ENCODE measurements at places on chromosomes 2 and 18.

DNA sequence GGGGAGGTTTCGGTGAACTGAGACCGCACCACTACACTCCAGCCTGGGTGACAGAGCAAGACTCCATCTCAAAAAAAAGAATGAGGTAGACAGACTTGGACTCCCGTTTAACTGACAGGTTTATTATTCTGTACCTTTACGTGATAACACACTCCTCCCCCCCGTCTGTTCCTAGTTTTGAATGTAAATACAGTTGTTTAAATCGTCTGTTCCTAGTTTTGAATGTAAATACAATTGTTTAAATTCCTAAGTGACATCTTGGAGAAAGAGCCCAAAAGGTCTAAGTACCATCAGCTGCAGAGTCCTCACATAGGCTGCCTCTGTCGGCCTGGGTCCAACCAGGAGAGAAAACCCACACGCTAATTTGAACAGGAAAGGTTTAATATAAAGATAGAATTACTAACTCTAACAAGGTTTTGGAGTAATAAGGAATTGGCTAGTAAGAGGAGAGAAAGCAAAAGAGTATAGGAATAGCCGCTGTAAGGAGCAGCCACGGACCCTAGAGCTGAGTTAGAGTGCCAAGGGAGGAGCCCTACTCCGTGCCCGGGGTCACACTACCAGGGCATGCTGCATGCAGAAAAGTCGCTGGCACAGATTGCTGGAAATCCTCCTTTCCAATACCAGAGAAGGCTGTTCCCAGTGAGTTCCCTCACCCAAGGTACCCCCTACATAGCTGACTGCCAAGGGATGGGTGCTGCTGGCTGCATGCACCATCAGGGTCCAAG is 83.5 kb upstream of the RANBP2 start:
- DNase-seq: no peak

DNA sequence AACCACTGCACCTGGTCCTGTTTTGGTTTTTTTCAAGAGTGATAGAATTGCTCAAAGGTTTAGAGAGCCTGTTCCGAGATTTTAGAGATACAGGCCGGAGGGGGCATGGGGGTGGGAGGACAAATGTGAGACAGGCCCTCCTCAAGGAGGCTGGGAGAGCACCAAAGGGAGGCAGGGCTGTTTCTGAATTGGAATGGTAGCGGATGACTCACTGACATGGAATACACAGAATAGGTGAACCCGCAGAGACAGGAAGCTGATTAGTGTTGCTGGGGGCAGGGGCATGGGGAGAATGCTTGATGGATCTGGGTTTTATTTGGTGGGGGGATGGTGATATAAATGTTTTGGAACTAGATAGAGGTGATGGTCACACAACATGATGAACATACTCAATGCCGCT is 111.0 kb upstream of the MGAT5 start:
- no peak for DNase-seq

GRCh38 chr2:43412114-43412753 is 183.6 kb downstream of the THADA start:
- DNase-seq: no peak

DNA sequence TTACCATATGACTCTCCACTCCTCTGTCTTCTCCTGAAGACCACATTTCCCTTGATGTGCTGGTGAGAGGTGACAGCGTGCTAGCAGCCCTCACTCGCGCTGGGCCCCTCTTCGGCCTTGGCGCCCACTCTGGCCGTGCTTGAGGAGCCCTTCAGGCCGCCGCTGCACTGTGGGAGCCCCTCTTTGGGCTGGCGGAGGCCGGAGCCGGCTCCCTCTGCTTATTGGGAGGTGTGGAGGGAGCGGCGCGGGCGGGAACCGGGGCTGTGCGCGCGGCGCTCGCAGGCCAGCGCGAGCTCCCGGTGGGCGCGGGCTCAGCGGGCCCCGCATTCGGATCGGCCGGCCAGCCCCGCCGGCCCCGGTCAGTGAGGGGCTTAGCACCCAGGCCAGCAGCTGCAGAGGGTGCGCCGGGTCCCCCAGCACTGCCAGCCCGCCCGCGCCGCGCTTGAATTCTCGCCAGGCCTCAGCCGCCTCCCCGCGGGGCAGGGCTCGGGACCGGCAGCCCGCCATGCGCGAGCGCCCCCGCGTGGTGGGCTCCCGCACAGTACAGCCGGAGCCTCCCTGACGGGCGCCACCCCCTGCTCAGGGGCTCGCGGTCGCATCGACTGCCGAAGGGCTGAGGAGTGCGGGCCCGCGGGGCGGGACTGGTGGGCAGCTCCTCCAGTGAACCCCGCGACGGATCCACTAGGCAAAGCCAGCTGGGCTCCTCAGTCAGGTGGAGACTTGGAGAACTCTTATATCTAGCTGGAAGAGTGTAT is 246.6 kb upstream of the REG3G start:
- DNase-seq: no peak

GRCh38 chr18:56233595-56233994 is 404.8 kb downstream of the TXNL1 start:
- no peak for DNase-seq

DNA sequence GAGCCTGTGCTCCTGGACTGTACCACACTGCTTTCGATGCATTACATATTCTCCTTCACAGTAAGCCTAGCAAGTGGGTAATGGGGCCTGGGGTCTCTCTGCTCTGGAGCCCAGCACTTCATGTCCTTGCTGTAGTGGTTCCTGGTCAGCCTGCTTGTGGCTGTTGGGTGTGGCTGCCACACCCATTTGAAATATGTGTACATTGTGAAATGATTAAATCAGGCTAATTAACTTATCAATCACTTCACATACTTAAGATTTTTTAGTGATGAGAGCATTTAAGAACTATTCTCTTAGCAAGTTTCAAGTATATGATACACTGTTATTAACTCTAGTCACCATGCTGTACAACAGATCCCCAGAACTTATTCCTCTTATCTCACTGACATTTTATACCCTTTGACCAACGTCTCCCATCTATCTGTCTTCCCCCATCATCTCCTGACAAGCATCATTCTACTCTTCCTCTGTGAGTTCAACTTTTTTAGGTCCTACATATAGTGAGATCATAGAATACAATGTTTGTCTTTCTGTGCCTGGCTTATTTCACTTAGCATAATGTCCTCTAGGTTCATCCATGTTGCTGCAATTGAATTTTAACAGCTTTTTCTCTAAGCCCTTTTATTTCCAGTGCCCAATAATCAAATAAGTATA is 92.1 kb downstream of the LYPD6 start:
- no peak for DNase-seq

GRCh38 chr2:29583104-29583503 is 338.3 kb downstream of the ALK start:
- no peak for DNase-seq

DNA sequence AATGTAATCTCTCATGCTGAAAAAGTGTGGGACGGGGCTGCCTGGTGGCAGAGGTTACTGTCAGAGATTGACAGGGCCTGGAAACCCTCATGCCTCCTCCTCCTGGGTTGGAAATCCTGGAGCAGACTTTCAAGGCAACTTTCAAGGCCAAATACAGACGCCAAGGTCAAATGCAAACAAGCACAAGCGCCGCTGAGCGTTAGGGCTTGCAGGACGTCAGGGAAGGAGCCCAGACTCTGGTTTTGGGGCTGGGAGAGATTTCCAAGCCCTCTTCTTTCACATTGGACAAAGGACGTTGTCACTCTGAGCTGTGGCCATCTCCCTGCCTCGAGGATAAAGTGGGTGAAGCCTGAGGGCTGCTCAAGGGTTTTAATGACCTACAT is 120.1 kb downstream of the TWIST2 start:
- no peak for DNase-seq

GRCh38 chr2:24385366-24385765 is 25.0 kb upstream of the ITSN2 start:
- no peak for DNase-seq

DNA sequence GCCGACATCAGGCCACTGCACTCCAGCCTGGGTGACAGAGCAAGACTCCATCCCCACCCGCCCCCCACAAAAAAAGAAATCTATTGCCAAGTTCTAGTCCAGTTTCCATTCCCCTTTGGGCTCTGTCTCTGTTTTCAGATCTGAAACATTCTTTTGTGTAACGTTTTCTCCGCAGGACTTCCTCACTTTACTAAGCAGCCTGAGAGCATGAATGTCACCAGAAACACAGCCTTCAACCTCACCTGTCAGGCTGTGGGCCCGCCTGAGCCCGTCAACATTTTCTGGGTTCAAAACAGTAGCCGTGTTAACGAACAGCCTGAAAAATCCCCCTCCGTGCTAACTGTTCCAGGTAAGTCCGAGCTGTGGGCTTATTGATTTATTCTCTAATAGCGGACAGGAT is 48.8 kb downstream of the MERTK start:
- no peak for DNase-seq

GRCh38 chr18:69588301-69588700 is 187.6 kb downstream of the DOK6 start:
- DNase-seq: no peak

DNA sequence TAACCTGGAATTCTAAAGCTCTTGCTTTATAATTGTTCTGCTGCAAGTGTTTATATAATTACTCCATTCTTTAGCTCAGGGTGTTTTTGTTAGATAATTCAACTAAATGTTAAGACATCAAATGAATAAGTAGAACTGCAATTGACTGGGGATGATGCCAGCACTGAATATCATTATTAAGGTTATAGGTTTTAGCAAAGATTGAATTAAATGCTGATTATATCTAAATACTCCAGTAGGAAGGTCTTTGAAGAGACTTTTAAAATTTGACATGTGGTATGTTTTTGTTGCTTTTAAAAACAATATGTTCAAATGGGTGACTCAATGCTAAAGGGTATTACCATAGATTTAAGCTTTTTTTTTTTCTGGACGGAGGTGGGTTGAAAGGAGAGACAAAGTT is 170.1 kb upstream of the THUMPD2 start:
- DNase-seq: no peak

DNA sequence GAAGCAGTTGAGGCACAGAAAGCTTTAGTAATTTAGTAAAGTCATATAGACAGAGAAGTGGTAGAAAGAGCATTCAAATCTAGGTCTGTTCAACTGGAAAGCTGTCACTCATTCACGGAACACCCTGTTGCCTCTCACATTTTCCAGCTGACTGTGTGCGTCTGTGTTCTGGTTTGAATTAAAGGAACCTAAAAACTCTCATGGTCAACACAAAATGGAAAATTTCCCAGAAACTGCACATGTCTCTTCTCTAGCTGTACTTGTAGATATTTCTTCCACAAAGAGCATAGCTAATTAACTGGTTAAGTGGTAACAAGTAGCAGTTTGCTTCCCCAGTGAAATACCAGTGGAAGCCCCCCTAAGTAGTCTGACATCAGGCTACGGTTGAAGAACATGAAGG is 390.8 kb downstream of the TGIF1 start:
- DNase-seq: no peak

DNA sequence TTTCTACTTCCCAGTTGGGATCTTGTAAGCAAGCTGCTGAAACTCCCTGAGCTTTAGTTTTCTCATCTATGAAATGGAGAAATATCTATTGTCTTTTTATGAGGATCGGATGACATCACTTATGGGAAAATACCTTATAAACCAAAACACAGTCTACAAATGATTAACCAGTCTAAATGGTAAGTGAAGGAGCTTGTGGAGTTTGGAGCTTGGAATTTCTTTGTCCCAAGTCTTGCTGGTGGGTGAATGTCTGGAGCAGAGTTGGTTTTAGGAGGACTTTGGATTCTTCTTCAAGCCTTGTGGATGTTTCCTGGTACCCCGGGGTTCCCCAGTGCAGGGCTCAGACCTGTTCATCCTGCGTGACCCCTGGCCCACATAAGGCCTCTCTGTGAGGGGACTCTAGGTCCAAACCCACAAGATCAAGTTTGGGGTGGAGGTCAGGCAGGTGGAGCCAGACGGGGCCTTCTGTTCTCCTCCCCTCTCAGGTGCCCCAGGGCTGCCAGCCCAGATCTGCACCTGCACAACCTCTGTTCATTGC is 43.2 kb downstream of the FOSL2 start:
- DNase-seq: no peak

DNA sequence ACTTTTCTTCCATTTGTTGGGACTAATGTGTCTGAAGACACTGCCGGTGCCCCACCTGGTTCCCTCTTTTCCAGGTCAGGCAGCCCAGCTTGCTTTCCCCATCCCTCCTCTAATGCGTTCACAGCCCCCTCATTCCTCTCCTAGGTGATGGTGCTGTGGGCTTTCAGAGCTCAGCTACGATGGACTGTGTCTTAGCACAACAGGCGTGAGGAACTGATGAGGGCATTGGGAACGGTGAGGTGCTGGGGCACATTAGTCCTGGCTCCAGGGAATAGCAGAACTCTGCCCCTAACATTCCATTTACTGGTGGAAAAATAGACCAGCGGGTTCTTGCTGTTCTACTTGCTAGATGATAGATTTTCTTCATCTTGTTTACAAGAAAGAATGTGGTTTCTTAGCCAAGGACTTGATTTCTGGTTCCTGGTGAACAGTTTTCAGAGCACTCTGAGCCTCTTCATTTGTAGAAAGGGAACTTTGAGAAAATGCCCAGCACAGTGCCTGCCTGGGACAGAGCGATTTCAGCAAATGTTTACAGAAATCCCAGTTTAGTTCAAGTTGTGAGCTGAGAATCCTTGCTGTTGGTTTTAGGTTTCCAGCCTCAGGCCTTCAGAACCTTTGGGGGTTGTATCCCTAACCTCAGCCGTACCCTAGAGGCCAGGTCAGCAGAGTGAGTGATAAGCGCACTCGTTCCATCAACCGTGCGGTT is 42.5 kb downstream of the LDLRAD4 start:
- DNase-seq: no peak

DNA sequence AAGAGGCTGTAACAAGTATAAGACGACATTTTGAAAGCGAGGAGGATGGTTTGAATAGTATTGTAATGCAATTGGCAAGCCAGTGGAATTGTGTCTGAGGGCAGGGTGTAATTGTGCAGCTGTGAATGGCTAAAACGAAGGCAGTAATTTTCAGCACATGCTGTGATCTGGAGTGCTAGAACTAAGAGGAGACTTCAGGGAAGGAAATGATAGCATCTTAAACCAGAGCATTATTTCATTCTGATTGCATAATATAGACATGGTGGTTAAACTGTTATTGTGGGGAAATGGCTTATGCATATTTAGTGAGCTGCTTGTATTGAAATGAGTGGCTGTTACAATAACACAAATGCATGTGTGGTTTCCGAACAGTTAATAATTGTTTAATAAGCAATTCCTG is 36.3 kb downstream of the THSD7B start:
- DNase-seq: no peak

- DNase-seq: no peak
Observed at GRCh38 chr2:170812710-170813600, 3.7 kb upstream of the GAD1 start.

- DNase-seq: no peak
Observed at GRCh38 chr2:192379736-192380135, 185.0 kb upstream of the TMEFF2 start.

GRCh38 chr2:177289824-177290628 is 25.5 kb upstream of the NFE2L2 start:
- no peak for DNase-seq

DNA sequence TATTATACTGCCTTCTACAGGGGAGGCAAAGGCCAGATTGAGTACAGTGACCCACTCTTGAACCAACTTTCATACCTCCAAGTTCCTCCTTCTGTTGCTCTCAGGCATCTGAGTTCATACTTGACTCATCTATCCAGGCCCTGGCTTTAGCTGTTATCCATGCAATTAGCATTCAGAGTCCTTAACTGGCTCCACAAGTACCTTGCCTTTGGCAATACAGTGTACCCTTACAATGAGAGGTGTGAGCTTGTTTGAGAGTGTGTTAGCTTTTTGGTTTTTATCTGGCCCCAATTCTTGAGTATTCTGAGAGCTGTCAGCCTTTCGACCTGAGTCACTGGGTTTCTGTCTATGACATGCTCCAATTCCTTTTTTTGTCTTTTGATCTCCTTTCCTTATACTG is 60.2 kb downstream of the EHD3 start:
- no peak for DNase-seq

All from Right ventricle myocardium inferior (tissue), 1 donor.